Frontal cortex (tissue), 4 donors: ENCODE measurements at places on chromosomes 1 and 21. TPM values are rescaled to one million over a fixed set of nuclear protein-coding genes. Genes with fewer than 3 reads are reported as not detected.

STYXL2 gene
- 0.41 TPM for total RNA-seq

OLFML3 gene
- total RNA-seq = 17.5 TPM

CFHR4 gene
- total RNA-seq = 0.41 TPM

NCSTN gene
- total RNA-seq = 24.5 TPM

ZNF281 gene
- 48.5 TPM for total RNA-seq

B3GALNT2 gene
- 19.6 TPM for total RNA-seq

FMN2 gene
- total RNA-seq = 60.7 TPM

PROK1 gene
- not detected for total RNA-seq

KCNK2 gene
- total RNA-seq = 78.7 TPM

DLGAP3 gene
- total RNA-seq = 3.3 TPM

SPATA21 gene
- total RNA-seq = not detected

KRTAP19-6 gene
- total RNA-seq = not detected

S100B gene
- 6.1 TPM for total RNA-seq

WDR3 gene
- total RNA-seq = 22.4 TPM

RGS1 gene
- total RNA-seq = 6.5 TPM

KCNH1 gene
- 10.6 TPM for total RNA-seq

MCOLN3 gene
- total RNA-seq = not detected
